ENCODE measurements at places on chromosomes 13 and 19. TPM values are rescaled to one million over a fixed set of nuclear protein-coding genes. Genes with fewer than 3 reads are reported as not detected.

Gene HIPK4
- total RNA-seq, result not detected

Gene PGLYRP1
- 0.35 TPM for total RNA-seq

Gene CYP4F2
- total RNA-seq, result not detected

Gene KASH5
- total RNA-seq, result not detected

Gene MYO1F
- total RNA-seq, result 9.3 TPM

Gene ZNF580
- 13.2 TPM for total RNA-seq

Gene STK11
- 49.9 TPM for total RNA-seq

Data from Right ventricle myocardium inferior (tissue), 1 donor.